ENCODE measurements at places on chromosomes 1 and 21. TPM values are rescaled to one million over a fixed set of nuclear protein-coding genes. Genes with fewer than 3 reads are reported as not detected.

CYP4A11 gene
- 0.59 TPM for total RNA-seq

MRPS15 gene
- total RNA-seq, result 109 TPM

CNIH3 gene
- total RNA-seq, result 4.3 TPM

HMCN1 gene
- 7.4 TPM for total RNA-seq

ZNF593OS gene
- total RNA-seq, result not detected

UCHL5 gene
- total RNA-seq, result 35.4 TPM

NCF2 gene
- total RNA-seq, result 0.55 TPM

HEATR1 gene
- total RNA-seq, result 62.2 TPM

TTC22 gene
- 0.61 TPM for total RNA-seq

TLCD4 gene
- total RNA-seq, result 16.5 TPM
